ENCODE measurements at places on chromosomes 3 and 15.
A peak's percentile ranks its signal among the peaks of the same experiment; 100 is the strongest.

- DNase-seq: no peak
Observed at GRCh38 chr3:103494512-103494911, 1059.7 kb downstream of the ZPLD1 start.

- DNase-seq: no peak
Observed at GRCh38 chr15:68367226-68367625, 64.7 kb downstream of the ITGA11 start.

DNA sequence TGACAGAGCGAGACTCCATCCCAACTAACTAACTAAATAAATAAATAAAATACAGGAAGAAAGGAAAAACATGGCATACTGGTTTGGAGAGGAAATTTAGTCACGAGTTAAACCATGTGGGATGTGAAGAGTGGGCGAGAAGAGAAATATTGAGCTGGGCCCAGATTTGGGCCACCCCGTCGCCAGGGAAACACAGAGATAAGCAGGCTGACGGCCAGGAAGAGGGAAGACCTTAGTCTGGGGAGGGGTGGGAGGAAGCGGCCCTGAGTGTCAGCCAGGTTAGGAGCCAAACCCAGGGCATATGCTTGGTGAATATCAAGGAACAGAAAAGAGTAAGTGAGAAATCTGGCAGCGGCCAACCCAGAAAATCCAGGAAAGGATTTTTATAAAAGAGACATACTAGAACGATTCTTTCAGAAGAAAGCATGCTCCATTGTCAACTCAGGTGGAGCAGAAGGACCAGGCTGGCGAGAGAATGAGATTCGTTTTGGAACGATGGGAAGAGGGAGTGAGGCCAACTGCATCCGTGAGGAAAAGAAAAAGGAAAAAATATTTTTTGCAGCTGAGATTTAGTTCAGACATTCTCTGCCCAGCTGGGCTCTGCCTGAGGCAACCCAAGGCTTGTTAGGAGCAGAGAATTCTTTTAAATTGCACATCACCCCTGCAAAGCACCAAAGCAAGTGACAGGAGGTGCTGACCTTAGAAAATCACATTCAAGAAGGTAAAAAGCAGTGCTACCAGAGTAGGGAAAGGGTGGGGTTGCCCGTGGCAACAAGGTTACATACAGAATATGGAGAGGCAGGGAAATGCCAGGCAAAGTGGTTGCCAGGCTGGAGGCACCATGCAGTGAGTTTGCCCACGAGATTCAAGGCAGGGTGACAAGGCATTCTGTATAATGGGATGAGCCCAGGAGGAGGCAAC, 59.3 kb upstream of the RAD18 start:
- DNase-seq: no peak

DNA sequence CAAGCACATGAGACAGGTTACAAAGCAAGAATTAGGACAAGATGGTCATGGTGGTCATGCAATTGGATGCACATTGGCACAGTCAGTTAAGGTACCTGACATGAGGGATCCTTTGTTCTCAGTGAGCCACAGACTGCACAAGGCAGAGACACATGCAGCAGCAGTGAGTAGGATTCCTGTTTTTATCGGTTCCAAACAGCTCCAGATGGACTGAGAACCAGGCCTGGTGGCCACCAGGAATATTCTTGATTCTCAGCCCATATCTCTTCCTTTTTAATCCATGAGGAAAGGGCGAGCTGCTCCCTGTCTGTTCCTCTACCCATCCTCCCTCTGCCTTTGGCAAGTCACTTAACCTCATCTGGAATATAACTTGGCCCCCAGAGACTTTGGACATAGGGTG, 410.8 kb downstream of the GAP43 start:
- DNase-seq: no peak

DNA sequence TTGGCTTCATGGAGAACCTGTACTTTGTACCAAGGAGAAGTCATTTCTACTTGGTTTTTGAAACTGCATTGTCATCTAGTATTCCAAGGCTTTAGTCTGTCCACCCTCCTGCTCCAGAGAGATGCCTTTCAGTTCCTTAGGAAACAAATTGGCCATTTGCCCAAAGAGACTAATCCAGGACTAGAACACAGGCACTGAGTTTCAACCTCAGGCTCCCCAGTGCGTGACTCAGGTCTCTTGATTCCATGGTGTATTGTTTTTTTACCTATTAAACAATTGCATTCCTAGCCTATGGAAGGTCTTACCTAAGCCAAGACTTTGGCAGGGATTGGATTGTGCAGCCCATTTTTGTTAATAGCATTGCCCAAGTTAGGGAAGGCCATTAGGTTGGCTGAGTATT, 214.8 kb upstream of the CTDSPL start:
- DNase-seq: no peak

GRCh38 chr3:38689346-38689745, 39.9 kb upstream of the SCN5A start:
- no peak for DNase-seq

- no peak for DNase-seq
Observed at GRCh38 chr3:18951333-18951732, 197.0 kb upstream of the KCNH8 start.

DNA sequence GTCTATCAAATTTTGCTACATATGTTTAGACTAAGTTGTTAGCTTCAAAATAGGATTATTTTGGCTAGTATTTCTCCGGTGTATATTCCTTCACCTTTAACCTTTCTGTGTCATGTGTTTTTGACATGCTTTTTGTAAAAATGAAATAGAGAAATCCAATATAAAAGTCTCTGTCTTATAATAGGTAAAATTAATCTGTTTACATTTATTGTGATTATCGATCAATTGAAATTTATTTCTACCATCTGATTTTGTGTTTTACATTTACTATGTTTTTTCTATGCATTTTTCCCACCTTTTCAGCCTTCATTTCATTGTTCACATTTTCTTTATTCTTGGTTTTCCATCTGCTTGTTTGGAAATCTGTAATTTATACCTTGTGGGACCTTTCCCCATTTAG, 11.7 kb upstream of the LHFPL4 start:
- no peak for DNase-seq

DNA sequence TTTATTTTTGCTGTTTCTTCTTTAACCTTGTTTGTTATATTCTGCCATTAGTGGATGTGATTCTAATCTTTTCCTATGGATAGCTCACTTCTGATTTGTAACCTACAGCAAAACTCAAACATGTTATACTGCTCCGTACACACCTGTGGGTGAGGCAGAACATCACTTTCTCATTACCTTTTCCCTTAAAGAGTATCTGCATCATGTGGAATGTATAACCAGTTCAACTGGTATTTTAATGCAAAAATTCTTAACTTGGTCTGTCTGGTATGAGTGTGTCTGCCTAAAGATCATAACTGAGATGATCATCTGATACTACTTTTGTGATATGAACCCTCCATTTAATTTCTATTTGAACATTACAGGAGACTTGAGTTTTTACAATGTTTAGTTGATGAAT, 13.0 kb upstream of the UPK1B start:
- no peak for DNase-seq

DNA sequence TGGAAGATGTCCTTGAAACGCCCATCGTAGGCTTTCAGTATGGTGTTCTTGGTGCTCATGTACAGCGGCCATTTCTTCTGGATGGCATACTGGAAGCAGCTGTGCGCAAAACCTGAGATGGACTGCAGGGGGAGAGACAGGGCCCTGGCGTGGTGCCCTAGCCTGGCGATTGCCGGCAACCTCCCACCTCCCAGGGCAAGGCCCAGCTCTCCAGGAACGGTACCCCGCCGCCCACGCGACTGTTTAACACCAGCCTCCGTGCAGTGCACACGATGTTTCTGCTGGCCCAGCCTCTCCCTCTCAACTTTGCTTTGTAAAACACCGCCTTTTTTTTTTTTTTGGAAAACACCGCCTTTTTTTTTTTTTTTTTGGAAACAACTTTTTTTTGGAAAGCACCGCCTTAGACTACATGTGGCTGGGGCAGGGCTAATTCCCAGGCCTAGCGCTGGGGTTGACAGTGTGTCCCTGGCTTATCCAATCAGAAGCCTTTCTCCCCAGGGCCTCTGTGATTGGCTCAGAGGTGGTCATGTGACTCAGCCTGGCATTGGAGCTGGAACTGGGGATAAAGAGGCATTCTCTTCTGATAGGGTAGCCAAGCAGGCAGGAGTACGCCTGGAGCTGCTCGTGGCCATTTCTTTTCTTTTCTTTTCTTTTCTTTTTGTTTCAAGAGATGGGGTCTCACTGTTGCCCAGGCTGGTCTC, 14.7 kb downstream of the IDH2 start:
- no peak for DNase-seq

DNA sequence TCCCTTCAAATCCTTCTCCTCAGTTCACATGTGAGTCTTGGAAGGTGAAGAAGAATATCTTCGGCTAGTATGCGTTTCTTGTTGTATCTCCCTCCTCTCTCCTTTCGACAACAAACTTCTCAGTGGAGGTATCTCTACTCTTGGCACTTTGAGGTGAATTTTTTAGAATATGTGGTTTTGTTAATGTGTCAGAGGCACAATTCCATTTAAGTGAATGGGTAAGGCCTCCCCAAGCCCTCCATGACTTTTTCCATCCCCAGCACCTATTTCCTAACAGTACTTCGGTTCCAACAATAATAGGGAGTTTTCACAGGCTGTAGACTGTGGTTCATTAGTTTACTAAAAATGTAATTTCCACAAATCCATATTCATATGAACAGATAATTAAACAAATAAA, 74.2 kb downstream of the TM4SF4 start:
- DNase-seq: no peak

DNA sequence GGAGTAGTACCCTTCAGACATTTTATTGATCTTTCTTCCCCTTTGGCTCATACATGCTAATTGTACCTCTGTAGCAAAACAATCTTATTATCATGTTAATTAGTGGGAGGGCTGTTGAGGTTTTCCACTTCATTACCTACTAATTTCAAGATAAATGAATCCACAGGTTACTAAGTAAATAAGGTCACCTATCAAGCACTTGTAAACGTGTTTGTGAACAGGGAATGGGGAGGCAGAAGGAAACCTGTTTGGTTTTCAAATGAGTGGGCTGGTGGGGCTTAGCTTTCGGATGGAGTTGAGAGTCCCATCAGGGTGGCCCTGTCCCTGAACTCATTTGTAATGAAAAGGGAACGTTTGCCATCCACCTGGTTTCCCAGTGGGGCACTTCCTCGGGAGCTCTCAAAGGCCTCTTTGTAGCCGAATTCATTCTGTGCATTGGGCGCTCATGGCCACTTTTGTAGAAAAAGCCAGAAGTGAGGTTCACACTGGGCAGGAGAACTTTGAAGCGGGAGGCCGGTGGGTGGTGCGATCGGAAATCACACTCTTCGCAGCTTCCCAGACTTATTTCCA, 419.8 kb upstream of the NR2F2 start:
- no peak for DNase-seq

GRCh38 chr3:22244761-22245521, 493.9 kb upstream of the ZNF385D start:
- DNase-seq: peak; percentile 94
